ENCODE measurements at places on chromosomes 2 and 18. TPM values are rescaled to one million over a fixed set of nuclear protein-coding genes. Genes with fewer than 3 reads are reported as not detected.

The PRSS56 gene
- not detected for total RNA-seq

The ZNG1B gene
- total RNA-seq, result 44.0 TPM

GRCh38 chr2:54678719-54679118, 44.7 kb upstream of the EML6 start:
- DNase-seq, result no peak

GRCh38 chr18:47244086-47244485, 7.4 kb downstream of the SKOR2 start:
- no peak for DNase-seq

GRCh38 chr2:1081451-1082225, 131.0 kb downstream of the SNTG2 start:
- no peak for DNase-seq

DNA sequence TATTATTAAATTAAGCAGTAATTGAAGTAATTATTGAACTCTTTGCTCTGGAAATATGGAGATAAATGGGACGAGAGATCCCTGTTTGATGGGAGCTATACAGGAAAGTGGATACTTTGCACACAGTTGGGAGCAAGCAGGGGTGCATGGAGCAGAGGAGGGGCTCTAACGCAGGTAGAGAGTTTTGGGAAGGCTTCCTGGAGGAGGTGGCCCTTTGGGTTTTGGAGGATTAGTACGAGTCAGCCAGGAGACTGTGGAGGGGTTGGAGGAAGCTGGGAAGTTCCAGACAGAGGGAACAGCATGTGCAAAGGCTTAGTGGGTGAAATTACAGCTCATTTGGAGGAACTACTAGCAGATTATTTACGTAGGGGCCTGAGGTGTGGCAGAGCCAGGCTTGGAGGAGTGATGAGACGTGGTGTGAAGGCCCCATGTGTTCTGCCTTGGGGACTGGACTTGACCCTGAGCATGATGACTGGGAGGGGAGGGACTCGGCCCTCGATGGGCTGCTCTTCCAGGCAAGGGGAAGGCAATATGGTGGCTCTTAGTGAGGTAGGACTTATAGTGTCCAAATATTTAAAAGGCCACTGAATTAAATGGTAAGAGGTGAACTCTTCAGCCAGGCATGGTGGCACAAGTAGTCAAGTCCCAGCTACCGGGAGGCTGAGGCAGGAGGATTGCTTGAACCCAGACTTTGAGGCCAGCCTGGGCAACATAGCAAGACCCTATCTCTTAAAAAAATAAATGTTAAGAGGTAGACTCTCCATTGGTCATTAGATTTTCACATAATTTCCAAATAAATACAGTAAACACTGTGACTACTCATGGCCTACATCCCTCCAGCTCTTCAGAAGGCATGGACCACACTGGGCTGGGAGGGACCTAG, 30.2 kb downstream of the GREB1 start:
- no peak for DNase-seq

DNA sequence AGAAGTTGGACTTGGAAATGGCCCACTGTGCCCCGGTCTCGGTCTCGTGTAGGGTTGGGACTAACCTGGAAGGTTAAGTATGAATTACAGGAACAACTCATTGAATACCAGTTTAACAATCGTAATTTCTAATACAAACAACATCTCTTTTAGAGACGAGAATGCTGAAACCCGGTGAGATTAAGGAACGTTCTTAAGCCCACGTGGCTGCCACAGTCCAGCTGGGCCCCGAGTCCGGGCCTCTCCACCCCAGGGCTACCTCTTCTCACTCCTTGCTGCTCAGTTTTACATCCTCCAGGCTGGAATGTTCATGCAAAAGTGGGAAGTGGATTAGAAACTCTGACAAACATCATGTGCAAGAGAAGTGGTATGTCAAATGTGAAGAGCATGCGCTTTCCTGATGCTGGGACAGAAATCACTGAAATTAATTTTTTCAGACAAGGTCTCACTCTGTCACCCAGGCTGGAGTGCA, 29.4 kb downstream of the NGEF start:
- no peak for DNase-seq

DNA sequence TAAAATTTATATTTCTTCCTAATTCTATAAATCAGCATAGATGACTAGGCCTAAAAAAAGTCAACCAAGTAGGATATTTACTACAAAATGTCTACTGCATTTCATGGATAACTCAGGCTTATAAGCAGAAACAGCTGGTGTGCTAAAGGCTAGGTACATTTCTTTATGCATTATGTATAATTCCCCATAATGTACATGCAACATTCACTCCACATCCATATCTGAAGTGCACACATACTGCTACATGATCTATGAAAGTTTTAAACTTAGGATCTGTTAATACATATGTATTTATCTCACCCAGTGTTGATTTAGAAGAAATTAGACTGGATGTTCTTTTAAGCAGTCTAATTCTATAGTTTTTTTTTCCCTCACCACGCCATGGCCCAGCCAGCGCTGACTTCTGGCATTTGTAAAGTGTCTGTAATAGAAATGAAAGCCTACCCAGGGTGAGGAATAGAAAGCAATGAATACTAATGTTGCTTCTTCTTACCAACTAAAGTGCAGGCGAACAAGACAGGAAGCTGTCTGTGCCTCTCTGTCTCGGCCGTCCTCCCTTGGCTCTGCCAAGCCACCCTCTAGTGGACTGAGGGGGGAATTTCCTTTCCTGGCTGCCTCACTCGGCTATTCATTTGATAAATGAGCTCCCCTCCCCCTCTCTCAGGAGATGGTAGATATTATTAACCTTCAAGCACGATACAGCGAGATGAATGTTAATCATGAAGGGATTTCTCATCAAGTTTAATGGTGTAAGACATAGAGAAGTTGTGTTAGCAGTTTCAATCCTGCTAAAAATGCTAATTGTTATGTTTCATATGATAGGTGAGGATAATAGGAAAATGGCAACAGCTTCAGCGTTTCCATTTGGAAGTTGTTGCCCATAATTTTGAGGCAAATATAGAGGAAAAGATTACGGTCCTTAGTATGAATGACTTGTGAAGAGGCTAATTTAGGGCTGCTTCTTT, 384.5 kb downstream of the MTX2 start:
- DNase-seq, result no peak

DNA sequence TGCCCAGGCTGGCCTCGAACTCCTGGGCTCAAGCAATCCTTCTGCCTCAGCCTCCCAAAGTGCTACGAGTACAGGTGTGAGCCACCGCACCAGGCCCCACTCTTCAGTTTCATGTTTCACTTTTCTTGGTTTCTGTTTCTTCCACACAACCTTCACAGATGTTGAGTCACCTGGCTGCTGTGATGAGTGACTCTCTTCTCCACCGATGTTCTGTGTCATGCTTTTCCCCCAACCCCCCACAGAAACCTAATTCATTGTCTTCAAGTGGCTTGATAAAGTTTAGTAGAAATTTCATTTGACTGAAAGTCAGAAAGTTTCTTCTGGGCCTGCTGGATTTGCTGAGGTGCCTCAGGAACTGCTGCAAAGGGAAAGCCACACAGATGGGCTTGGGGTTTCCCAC, 78.5 kb downstream of the SPHKAP start:
- no peak for DNase-seq

DNA sequence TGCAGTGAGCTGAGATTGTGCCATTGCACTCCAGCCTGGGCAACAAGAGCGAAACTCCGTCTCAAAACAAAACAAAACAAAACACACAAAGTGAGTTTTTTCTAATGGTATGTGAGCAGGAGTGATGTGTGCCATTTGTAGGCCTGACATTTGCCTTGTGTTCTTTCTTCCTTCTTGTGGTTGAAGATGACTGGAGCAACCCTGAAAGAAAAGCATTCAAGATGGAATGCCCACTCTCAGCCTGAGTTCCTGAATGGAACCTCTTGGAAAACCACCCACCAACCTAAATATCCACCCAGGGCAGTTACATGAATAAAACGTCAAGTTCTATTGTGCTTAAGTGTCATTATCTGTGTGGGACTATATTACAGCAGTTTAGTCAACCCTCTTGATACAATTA, 26.5 kb downstream of the PGAP1 start:
- no peak for DNase-seq

Data from CD4-positive, alpha-beta memory T cell (primary cell).